Activated CD4-positive, CD25-positive, alpha-beta regulatory T cell (primary cell): ENCODE measurements at places on chromosomes 2 and 18.

DNA sequence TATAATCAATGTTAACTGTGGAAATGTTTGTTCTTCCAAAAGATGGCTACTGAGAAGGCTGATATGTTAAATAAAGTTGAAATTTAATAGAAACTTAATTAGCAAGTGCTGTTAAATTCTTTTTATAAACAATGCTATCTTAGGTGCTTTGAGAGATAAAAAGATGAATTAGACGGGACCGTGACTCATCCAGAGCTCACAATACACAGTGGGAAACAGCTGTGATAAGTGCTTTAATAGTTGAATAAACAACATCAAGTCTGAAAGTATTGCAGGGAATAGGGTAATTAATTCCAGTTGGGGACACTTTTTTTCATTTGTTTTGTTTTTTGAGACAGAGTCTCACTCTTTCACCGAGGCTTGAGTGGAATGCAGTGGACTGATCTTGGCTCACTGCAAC is 85.5 kb upstream of the DTNA start:
- no peak for DNase-seq

DNA sequence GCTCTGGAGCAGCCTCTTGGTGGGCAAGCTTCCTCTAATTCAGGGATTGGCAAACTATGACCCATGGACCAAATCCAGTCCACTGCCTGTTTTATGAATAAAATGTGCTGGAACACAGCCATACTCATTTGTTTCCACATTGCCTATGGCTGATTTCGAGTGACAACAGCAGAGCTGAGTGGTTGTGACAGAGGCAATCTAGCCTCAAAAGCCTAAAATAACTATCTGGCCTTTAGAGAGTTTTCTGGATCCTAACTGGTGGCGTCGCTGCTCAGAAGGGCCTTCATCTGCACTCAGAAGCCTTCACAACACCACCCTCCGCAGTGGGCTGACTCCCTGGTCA is 147.1 kb downstream of the CCBE1 start:
- no peak for DNase-seq

DNA sequence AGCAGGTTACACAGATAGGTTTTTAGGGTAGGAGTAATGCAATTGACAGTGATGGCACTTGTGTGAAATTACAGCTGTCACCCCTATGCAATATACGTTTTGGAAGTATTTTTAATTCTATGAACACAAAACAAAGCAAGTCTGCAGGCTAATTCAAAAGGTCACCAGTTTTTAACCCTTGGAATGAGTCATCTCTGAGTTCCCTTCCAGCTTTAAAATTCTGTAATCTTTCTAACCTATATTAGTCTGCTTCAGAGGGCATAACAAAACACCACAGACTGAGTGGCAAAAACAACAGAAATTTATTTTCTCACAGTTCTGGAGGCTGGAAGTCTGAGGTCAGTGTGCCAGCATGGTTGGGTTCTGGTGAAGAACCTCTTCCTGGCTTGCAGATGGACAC is 596.9 kb upstream of the HNMT start:
- no peak for DNase-seq

DNA sequence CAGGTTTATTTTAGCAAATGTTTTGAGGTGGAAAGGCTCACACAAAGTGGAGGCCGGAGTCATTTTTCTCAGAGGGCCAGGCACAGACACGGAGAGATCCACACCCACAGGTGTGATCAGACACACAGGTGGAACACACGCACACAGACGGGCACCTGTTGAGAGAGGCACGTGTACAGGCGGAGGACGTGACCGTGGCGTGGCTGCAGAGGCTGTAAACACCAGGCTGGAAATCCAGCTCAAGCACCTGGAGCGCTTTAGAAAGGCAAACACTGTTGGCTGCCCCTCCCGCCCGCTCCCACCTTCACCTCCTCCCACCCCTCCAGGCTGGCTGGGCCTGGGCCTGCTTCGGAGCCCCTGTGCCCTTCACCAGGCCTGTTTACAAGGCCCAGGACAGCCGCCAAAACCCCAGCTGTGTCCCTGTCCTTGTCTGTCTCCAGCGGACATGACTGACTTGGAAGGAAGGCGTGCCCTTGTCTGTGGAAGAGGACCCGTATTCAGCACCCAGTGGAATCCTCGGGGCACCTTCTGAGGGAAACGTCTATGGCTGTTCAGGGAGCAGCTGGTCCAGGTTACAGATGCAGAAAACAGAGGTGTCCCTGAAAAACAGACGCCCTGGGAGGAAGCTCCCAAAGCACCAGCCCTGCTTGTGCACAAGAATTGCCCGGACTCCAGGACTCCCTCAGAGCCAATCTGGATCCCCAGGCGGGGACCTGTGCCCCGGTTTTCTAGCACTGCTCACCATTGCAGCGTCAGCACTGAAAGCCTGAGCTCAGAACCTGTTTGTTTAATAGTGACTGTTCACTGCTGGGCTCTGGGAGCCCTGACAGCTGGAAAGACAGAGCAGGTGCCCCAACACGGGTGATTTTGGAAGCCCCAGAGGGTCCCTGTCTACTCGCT is 134.3 kb upstream of the HAAO start:
- no peak for DNase-seq

- DNase-seq: no peak
These were observed 11.2 kb downstream of the STK25 start for GRCh38 chr2:241496904-241497877.

DNA sequence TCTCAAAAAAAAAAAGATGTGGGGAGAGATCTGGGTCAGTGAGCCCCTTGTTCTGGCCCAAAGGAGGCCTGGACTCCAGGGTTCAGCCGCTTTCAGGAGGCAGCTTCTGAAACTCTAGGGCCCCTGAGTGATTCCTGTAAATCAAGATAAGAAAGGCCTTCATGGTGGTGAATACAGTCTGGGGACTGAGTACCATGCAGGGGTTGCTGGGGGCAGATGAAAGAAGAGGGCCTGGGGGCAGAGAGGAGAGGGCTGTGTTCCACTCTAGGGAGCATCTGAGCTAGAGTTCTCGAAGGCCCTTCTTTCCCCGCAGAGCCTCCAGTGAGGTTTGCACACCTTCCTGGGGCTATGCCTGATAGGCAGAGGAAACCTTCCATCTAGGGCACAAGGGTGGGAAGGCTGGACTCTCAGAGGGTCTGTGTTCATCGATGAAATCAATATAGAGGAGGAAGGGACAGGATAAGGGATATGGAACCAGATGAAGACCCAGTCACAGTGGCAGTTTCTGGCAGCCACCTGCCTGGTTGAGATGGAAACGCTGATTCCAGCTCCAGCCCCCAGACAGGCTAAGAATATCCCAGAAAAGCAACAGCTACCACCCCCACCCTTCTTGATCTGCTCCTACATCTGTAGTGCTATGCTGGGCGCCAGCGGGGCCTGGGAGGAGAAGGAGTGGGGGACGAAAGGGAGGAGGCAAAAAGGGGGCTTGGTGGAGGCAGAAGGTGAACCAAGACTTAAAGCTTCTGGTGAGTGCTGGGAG is 4.7 kb upstream of the CDK5R2 start:
- DNase-seq: no peak

DNA sequence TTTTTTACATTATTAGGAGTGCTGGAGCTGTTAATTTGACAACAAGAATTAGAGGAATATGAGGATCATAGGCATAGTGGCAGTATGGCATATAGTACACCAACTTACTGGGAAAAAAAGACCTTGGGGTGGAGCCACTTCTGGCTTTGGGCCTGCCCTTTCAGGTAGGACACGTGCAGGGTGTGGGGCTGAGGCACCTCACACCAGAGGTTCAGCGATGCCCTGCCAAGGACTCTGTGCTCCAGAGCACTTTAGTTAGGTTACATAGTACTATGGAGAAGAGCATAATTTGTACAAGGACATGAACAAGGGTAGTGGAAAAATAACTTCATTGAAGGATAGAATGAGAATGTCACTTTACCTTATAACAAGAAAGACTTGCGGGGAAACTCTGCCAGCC is 77.1 kb upstream of the CD302 start:
- no peak for DNase-seq

GRCh38 chr2:157743051-157743450 is 114.4 kb upstream of the ACVR1C start:
- no peak for DNase-seq

DNA sequence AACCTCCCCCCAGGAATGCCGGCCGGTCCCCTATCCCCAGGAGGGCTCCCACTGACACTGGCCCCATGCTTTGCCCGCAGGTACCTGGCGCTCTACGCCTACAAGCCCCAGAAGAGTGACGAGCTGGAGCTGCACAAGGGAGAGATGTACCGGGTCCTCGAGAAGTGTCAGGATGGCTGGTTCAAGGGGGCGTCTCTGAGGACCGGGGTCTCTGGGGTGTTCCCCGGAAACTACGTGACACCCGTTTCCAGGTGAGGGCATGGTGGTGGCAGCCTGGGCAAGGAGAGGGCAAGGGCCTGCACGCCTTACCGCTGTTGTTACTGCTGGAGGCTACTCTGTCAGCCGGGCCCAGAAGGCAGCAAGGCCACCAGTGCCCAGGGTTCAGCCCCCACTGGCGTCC is 181.3 kb downstream of the SEPTIN10 start:
- no peak for DNase-seq

DNA sequence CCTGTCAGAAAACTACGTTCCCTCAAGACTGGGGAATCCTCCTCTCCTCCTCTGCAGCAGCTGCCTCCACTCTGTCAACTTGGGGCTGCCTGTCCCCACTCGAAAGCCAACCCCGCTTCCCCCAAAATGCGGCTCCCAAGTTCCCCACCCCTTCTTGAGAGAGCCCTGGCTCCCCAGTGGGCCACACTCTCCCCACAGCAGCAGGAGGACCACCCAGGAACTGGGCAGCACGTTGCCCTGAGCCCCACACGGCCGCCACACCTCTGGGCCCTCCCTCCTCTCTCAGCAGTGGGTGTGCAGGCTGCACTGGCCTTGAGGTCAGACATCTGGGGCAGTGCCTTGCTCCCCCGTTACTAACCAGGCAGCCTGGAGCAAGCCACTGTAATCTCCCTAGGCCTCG is 9.6 kb upstream of the TEX51 start:
- DNase-seq: no peak

GRCh38 chr2:238467792-238468191 is 41.1 kb downstream of the ASB1 start:
- no peak for DNase-seq

- no peak for DNase-seq
These were observed 476.3 kb upstream of the VWC2L start for GRCh38 chr2:213934560-213934959.

DNA sequence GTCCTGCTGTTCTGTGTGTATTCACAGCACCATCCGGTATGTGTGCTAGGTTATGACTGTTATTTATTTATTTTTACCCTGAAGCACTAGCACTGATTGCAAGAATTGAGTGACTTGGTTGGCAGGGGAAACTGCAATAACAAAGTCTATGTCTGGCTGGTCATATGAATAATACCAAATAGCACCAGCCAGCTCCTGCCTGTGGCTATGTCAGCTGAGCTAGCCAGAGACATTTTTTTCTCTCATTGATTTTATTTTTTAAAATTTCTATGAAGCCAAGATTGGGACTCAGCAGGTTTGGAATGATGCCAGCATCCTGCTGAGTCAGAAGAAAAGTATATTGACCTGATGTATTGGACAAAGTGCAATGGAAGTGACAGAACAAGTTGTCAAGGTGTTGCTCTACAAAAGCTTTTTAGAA is 188.5 kb upstream of the CDH2 start:
- DNase-seq: no peak

- no peak for DNase-seq
These were observed 31.3 kb upstream of the EVA1A start for GRCh38 chr2:75592030-75592429.

GRCh38 chr2:209344349-209344748 is 79.5 kb upstream of the MAP2 start:
- DNase-seq: no peak

GRCh38 chr18:25557011-25557410 is 205.0 kb upstream of the ZNF521 start:
- no peak for DNase-seq

DNA sequence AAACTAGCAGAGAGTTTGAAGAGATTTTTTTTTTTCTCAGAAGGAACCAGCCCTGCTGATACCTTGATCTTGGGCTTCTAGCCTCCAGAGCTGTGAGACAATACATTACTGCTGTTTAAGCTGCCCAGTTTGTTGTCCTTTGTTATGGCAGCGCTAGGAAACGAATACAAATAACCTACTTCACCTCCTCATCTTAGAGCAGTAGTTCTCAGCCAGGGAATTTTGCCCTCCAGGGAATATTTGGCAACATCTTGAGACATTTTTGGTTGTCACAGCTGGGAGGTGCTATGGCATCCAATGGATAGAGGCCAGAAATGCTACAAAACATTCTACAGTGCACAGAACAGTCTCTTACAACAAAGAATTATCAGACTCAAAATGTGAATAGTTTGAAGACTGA is 43.9 kb upstream of the BCL11A start:
- no peak for DNase-seq

DNA sequence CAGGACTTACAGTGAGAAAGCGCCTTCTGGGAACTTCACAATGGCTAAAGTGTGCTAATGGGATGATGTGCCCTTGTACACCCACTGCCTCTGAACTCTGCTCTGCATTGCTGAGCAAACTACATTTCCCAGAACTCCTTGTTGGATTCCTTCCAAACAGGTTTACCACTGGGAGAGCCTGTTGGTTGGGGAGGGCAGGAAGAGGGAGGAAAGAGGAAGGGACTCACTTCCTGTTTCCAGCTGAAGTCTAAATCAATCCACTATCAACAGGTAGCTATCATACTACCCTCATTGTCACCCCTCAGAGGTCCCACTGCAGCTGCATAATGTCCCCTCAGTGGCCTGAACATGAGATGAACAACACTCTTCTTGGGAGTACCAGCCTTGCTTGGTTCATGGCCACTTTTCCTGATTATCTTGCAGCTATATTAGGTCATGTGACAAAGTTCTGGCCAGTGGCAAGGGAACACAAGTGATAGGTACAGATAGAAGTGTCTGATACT is 109.7 kb downstream of the MSH2 start:
- no peak for DNase-seq

- DNase-seq: no peak
These were observed 82.4 kb downstream of the AGPS start for GRCh38 chr2:177474998-177475397.

- DNase-seq: no peak
These were observed 46.3 kb downstream of the MYO1B start for GRCh38 chr2:191291471-191291870.

GRCh38 chr2:100193291-100193710 is 50.9 kb upstream of the AFF3 start:
- DNase-seq: no peak

GRCh38 chr2:73718851-73719621 is 18.1 kb downstream of the TPRKB start:
- no peak for DNase-seq

- no peak for DNase-seq
These were observed 103.7 kb upstream of the TAF1B start for GRCh38 chr2:9739531-9739964.

GRCh38 chr2:112661656-112662305 is 16.0 kb downstream of the SLC20A1 start:
- DNase-seq: no peak
